ENCODE measurements at places on chromosomes 4 and X. TPM values are rescaled to one million over a fixed set of nuclear protein-coding genes. Genes with fewer than 3 reads are reported as not detected.
A peak's percentile ranks its signal among the peaks of the same experiment; 100 is the strongest.

- no peak overlapping the region for H3K27ac ChIP-seq
- DNase-seq, result no peak
- no peaks in the 10 kb centered on the region for H3K4me1 ChIP-seq
- no peaks in the 10 kb centered on the region for H3K36me3 ChIP-seq
- no peaks in the 10 kb centered on the region for H3K27me3 ChIP-seq
Measured at GRCh38 chr4:13218326-13218958, 265.7 kb downstream of the RAB28 start.

- H3K27ac ChIP-seq, result no peak overlapping the region
- no peak overlapping the region for H3K4me3 ChIP-seq
- H3K36me3 ChIP-seq, result no peaks in the 10 kb centered on the region
- DNase-seq, result no peak
- no peaks in the 10 kb centered on the region for H3K4me1 ChIP-seq
- no peaks in the 10 kb centered on the region for H3K27me3 ChIP-seq
Measured at GRCh38 chrX:108516184-108516583, 76.5 kb downstream of the COL4A5 start.

GRCh38 chr4:42078184-42078801 lies 74.2 kb downstream of the BEND4 start:
- no peak overlapping the region for H3K4me3 ChIP-seq
- H3K36me3 ChIP-seq, result no peaks in the 10 kb centered on the region
- H3K4me1 ChIP-seq, result no peaks in the 10 kb centered on the region
- H3K27ac ChIP-seq, result no peak overlapping the region

GRCh38 chr4:14783011-14783877 lies 219.0 kb upstream of the CPEB2 start:
- no peak for DNase-seq
- H3K36me3 ChIP-seq, result no peaks in the 10 kb centered on the region
- H3K4me3 ChIP-seq, result no peak overlapping the region
- H3K4me1 ChIP-seq, result no peaks in the 10 kb centered on the region

DNA sequence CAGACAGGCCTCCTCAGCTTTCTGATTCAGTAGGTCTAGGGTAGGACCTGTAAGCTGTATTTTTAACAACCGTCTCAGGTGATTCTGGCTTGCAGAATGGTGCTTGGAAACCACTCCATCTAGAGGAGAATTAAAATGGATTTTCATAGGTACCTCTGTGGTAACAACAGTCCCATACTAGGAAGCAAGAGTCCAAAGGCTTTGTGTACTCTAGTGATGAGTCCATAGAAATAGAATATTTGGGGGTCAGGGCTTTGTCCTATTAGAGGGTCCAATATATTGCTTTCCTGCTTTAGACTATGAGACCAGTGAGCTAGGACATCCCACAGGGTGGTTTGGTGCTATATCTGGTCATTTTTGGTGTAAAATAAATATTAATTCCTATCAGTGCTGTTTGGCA lies 242.0 kb downstream of the SCFD2 start:
- H3K27ac ChIP-seq, result no peak overlapping the region
- H3K4me1 ChIP-seq, result no peaks in the 10 kb centered on the region
- no peak overlapping the region for H3K4me3 ChIP-seq
- no peaks in the 10 kb centered on the region for H3K36me3 ChIP-seq
- DNase-seq, result no peak
- no peaks in the 10 kb centered on the region for H3K27me3 ChIP-seq

DNA sequence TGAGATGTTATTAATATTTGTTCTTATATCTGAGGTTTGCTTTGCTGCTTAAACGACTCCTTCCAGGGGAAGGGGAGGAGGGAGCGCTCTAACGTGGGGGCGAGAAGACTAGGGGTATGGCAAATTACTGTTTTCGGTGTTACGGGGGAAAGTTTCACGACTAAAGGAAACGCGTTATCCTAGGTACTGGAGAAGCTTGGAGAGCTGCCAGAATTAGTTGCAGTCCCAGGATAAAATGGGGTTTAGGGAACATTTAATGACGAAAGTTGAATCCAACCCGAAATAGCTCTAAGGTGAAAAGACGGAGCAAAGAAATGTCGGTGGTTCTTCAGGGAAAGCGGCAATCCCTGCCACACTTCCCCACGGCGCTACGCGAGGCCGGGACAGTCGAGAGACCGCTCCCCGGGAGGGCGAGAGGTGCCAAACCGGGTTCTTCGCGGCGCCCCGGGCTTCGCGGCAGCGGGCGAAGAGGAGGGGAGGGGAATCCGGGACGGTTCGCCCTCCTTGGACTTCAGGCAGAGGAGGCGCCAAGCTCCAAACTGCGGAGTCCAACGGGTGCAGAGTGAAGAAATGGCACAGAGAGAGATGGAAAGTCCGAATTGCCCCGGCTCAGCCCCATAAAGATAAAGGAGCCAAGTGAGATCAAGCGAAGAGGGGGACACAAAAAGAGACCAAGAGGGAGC lies 724 bp downstream of the THOC2 start:
- H3K4me1 ChIP-seq, result no peaks in the 10 kb centered on the region
- no peak for DNase-seq
- no peaks in the 10 kb centered on the region for H3K36me3 ChIP-seq
- peak overlapping the region; percentile 80 for H3K4me3 ChIP-seq

- no peak overlapping the region for H3K4me3 ChIP-seq
- no peaks in the 10 kb centered on the region for H3K36me3 ChIP-seq
- H3K27me3 ChIP-seq, result no peaks in the 10 kb centered on the region
Measured at GRCh38 chr4:5120468-5120867, 69.2 kb downstream of the STK32B start.

DNA sequence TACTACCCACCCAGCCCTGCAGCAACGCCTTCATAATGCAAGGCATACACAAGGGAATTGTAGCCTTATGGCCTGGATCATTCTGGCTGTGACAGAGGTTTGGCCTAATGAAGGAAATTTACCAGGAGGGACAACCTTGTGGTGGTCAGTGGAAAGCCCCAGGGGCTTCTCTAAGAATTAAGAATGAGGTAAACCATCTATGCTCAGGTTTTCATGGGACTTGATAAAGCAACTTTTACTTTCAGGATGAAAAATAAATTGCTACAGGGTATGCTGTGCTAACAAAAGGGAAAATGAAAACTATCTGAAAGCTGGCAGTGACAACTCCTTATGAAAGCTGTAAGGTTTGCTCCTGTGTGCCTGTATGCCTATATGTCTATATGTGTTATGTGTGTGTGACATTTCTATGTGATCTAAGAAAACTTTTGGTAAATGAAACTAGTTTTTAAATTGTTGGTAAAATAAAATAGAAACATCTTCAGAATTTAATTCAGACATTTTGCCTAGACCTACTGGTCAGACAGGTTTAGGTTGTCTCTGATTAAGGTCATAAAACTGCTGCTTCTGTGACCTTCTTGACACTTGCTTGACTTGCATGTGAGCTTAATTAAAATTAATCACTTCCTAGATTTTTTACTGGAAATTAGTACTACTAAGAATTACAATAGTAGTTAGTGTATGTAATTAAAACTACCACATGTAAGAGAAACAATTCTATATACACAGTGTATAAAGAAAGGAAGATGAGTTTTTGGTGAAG lies 19.9 kb upstream of the TXK start:
- H3K36me3 ChIP-seq, result peaks cover 6% of the 10 kb centered on the region
- H3K27ac ChIP-seq, result no peak overlapping the region
- no peaks in the 10 kb centered on the region for H3K27me3 ChIP-seq
- no peak overlapping the region for H3K4me3 ChIP-seq
- no peaks in the 10 kb centered on the region for H3K4me1 ChIP-seq

DNA sequence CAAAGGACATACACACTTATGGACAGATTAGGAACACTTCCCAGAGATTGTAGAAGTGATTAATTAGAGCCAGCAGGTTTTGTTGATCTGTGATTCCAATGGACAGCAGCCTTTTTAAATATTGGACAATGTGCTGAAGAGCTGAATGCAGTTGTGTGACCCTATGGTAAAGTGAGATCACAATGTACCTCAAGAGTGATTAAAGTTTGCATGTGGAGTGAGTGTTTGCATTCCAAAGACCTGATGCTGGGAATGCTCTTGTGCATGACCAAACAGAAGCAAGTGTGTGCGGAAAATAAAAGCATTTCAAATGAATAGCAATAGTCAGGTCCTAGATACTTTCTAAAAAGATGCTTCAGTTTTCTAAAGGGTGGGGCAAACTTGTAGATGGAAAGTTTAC lies 154.1 kb downstream of the BANK1 start:
- no peak for DNase-seq
- H3K27me3 ChIP-seq, result no peaks in the 10 kb centered on the region
- H3K4me1 ChIP-seq, result no peaks in the 10 kb centered on the region
- no peak overlapping the region for H3K4me3 ChIP-seq

DNA sequence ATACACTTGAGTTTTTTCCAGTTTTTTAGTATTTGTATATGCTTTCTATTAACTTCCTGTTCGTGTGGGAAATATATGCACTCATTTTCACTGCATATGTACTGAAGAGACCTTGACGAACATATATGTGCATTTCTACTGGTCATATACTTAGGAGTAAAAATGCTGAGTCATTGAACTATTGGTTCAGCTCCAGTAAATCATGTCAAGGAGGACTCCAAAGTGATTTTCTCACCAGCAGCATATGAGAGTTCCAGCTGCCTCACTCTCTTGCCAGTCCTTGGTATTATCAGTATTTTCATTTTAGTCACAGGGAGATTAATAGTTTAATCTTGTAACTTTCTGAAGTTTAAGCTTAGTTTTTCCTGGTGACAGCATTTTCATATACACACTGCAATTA lies 2750.2 kb downstream of the ARAP2 start:
- H3K27ac ChIP-seq, result no peak overlapping the region
- no peaks in the 10 kb centered on the region for H3K36me3 ChIP-seq
- no peak overlapping the region for H3K4me3 ChIP-seq
- H3K4me1 ChIP-seq, result no peaks in the 10 kb centered on the region
- DNase-seq, result no peak

DNA sequence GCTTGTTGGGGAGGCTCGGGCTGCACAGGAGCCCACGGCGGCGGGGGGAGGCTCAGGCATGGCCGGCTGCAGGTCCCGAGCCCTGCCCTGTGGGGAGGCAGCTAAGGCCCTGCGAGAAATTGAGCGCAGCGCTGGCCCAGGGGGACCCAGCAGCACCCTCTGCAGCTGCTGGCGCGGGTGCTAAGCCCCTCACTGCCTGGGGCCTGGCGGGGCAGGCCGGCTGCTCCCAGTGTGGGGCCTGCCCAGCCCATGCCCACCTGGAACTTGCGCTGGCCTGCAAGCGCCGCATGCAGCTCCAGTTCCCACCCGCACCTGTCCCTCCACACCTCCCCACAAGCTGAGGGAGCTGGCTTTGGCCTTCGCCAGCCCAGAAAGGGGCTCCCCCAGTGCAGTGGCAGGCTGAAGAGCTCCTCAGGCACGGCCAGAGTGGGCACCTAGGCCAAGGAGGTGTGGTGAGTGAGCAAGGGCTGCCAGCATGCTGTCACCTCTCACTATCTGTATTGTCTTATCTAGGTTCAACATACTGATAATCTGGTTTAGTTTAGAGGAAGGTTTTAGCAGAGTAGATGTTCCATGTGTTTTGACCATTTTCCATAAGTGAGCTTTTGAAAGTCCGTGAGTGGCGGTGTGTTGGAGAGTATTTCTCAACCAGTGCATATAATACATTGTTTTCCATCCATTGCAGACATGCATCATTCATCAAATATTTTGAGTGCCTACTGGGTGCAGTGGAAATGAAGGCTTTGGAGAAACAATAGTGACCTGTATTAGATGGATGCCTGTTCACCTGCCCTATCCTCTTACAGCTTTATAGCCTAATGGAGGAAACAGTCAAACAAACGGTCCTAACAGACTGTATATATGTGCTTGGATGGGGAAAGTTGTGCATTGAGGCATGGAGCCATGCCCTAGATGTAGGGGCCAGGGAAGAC lies 13.1 kb downstream of the PI4K2B start:
- no peaks in the 10 kb centered on the region for H3K27me3 ChIP-seq
- H3K36me3 ChIP-seq, result no peaks in the 10 kb centered on the region
- H3K27ac ChIP-seq, result no peak overlapping the region
- H3K4me3 ChIP-seq, result no peak overlapping the region
- DNase-seq, result no peak

DNA sequence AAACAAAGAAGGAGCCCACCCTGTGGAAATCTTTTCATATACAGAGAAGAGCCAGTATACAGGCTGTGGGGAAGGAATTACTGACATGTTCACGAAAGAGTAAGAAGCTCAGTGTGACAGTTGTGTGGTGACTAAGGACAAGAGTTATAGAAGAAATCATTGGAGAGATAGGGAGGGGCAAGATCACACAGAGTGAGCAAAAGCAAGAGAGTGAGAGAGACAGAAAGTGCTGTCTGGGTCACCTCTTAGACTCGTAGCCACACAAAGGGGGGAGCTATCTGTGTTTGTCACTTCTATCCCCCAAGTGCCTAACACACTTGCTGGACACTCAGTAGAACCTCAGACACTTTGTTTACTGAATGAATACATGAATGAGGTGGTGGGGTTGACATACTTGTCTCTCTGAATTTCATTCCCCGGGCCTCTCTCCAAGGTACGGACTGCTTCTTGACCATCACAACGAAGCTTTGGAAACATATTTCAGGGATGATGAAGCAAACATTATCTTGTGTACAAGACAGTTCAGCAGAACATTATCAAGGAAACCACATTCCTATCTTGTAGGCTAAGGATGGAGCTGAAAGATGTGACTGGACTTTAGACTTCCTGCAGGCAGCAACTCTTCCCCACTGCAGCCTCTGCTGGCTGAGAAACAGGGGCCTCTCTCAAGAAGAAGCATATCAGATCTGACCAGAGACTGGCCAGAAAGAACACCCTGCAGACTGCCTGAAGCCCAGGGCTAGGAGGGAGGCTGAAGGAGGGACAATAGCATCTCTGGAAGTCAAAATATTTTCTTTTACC lies 168.2 kb downstream of the AMELX start:
- no peak for DNase-seq
- no peaks in the 10 kb centered on the region for H3K36me3 ChIP-seq
- no peak overlapping the region for H3K4me3 ChIP-seq
- peak overlapping the region; percentile 50 for H3K27ac ChIP-seq

- H3K27me3 ChIP-seq, result no peaks in the 10 kb centered on the region
- H3K4me3 ChIP-seq, result no peak overlapping the region
- H3K27ac ChIP-seq, result no peak overlapping the region
- H3K36me3 ChIP-seq, result no peaks in the 10 kb centered on the region
- DNase-seq, result no peak
- no peaks in the 10 kb centered on the region for H3K4me1 ChIP-seq
Measured at GRCh38 chrX:143669395-143669794, 33.5 kb upstream of the SLITRK4 start.

- no peak for DNase-seq
- no peaks in the 10 kb centered on the region for H3K4me1 ChIP-seq
- H3K36me3 ChIP-seq, result no peaks in the 10 kb centered on the region
- no peaks in the 10 kb centered on the region for H3K27me3 ChIP-seq
- no peak overlapping the region for H3K4me3 ChIP-seq
Measured at GRCh38 chrX:120408168-120408567, 46.3 kb downstream of the ATP1B4 start.

SEPSECS gene
- total RNA-seq, result 10.8 TPM

CHIC1 gene
- total RNA-seq, result 10.8 TPM

TIGD2 gene
- total RNA-seq, result 6.6 TPM

F9 gene
- total RNA-seq, result not detected

JCHAIN gene
- 700 TPM for total RNA-seq
